Gastroesophageal sphincter (tissue), 4 donors: ENCODE measurements at places on chromosomes 3 and 15.

DNA sequence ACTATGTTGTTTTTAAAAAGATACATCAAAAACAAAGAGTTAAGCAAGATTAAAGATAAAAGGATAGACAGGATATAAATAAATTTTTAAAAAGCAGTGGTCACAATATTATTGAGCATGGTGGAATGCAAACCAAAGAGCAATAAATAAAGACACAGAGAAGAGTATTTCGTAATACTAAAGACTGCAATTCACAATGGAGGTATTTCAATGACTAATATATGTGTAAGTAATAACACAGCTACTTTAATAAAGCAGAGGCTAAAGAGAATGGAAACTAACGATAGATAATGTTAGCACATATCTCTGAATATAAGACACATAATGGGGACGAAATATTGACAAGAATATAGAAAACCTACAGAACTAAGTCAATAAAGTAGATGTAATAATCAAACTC is 219.6 kb downstream of the WDR72 start:
- no peaks in the 10 kb centered on the region for H3K27me3 ChIP-seq
- H3K27ac ChIP-seq = no peak overlapping the region
- no peaks in the 10 kb centered on the region for H3K36me3 ChIP-seq
- no peak overlapping the region for H3K4me3 ChIP-seq

- ATAC-seq = no peak
- H3K27me3 ChIP-seq = no peaks in the 10 kb centered on the region
- H3K4me3 ChIP-seq = no peak overlapping the region
- H3K27ac ChIP-seq = no peak overlapping the region
- no peaks in the 10 kb centered on the region for H3K4me1 ChIP-seq
- H3K36me3 ChIP-seq = no peaks in the 10 kb centered on the region
Measured at GRCh38 chr3:5606884-5607472, 419.5 kb downstream of the EDEM1 start.

DNA sequence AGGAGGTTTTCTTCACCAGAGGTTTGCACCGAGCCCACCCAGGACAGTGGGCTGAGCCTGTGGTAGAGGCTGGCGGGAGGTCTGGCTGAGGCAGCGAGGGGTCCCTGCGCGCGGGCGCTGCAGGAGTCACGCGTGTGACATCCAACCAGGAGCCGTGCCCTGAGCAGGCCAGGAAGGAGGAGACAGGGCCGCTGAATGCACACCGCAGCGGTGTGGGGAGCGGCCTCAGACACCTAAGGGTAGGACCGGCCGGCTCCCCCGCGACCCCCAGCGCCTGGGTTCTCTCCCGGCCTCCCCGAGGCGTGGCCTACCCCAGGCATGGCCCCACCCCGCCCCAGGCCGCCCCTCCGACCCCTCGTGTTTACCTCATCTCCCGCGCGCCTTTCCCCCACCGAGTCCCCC is 412 bp downstream of the SLC41A3 start:
- peak overlapping the region; percentile 44 for H3K27ac ChIP-seq
- ATAC-seq = peak; percentile 66
- peaks cover 4% of the 10 kb centered on the region for H3K4me1 ChIP-seq
- no peaks in the 10 kb centered on the region for H3K36me3 ChIP-seq
- no peaks in the 10 kb centered on the region for H3K27me3 ChIP-seq
- H3K4me3 ChIP-seq = peak overlapping the region; percentile 95

- no peak overlapping the region for H3K4me3 ChIP-seq
- H3K27ac ChIP-seq = no peak overlapping the region
- no peaks in the 10 kb centered on the region for H3K36me3 ChIP-seq
- H3K4me1 ChIP-seq = no peaks in the 10 kb centered on the region
Measured at GRCh38 chr15:58486062-58486461, 54.3 kb downstream of the LIPC start.

DNA sequence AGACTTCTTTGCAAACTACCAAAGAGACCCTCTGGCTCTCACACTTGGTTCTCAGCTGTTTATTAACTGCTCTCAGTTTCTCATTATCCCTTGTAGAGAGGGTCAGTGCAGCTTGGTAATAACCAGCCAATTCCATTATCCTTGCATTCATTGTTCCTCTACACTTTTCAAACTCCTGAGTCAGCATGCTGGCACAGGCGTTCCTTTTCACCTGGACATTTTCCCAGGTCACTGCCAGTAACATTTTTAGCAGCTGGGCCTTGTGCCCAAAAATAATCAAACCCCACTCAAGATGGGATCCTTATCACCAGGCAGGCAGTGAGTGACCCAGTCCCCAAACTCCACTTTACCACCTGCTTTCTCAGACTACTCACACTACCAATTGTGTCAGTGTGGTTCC is 4.8 kb upstream of the SUMF1 start:
- peaks cover 5% of the 10 kb centered on the region for H3K27me3 ChIP-seq
- no peak overlapping the region for H3K4me3 ChIP-seq
- no peaks in the 10 kb centered on the region for H3K36me3 ChIP-seq
- H3K27ac ChIP-seq = no peak overlapping the region

DNA sequence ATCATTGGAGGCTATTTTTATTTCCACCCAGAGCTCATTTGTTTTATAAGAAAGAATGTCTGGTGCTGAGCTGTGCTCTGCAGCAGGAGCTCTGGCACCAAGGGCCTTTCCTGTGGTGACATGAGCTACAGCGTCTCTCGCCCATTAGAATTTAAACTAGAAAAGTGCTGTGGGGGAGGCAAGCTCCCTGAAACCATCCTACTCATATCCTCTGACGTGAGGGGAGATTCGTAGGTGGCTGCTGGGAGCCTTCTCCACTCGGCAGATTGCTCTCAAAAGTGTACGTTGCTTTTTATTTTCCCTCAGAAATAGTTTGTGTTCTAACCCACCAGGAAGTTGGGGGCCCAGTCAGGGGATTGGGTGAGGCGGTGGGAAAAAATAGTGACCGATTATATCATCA is 76.3 kb upstream of the ARHGEF3 start:
- ATAC-seq = no peak
- H3K4me3 ChIP-seq = no peak overlapping the region

GRCh38 chr3:186413615-186414415 is 51.8 kb upstream of the DGKG start:
- H3K27me3 ChIP-seq = no peaks in the 10 kb centered on the region
- peak overlapping the region; percentile 88 for H3K27ac ChIP-seq
- peak overlapping the region; percentile 27 for H3K4me3 ChIP-seq
- H3K4me1 ChIP-seq = peaks cover 18% of the 10 kb centered on the region
- peak; percentile 84 for ATAC-seq
- H3K36me3 ChIP-seq = no peaks in the 10 kb centered on the region

GRCh38 chr3:60673123-60673522 is 578.1 kb downstream of the FHIT start:
- ATAC-seq = no peak
- H3K4me3 ChIP-seq = no peak overlapping the region
- no peaks in the 10 kb centered on the region for H3K4me1 ChIP-seq
- no peaks in the 10 kb centered on the region for H3K27me3 ChIP-seq
- H3K36me3 ChIP-seq = no peaks in the 10 kb centered on the region

- no peaks in the 10 kb centered on the region for H3K4me1 ChIP-seq
- no peaks in the 10 kb centered on the region for H3K36me3 ChIP-seq
- no peak for ATAC-seq
- H3K4me3 ChIP-seq = no peak overlapping the region
Measured at GRCh38 chr15:28725556-28725955, 13.3 kb upstream of the GOLGA8M start.

GRCh38 chr15:29668120-29668602 is 154.1 kb downstream of the TJP1 start:
- H3K36me3 ChIP-seq = no peaks in the 10 kb centered on the region
- ATAC-seq = peak; percentile 70
- no peak overlapping the region for H3K4me3 ChIP-seq
- H3K27me3 ChIP-seq = peaks cover 5% of the 10 kb centered on the region
- H3K27ac ChIP-seq = no peak overlapping the region

GRCh38 chr3:41464401-41464800 is 265.1 kb downstream of the CTNNB1 start:
- no peak overlapping the region for H3K27ac ChIP-seq
- H3K27me3 ChIP-seq = no peaks in the 10 kb centered on the region
- H3K36me3 ChIP-seq = no peaks in the 10 kb centered on the region
- no peak for ATAC-seq
- H3K4me1 ChIP-seq = no peaks in the 10 kb centered on the region

GRCh38 chr15:31452595-31453557 is 126.2 kb downstream of the KLF13 start:
- no peak overlapping the region for H3K4me3 ChIP-seq
- H3K4me1 ChIP-seq = no peaks in the 10 kb centered on the region
- H3K36me3 ChIP-seq = no peaks in the 10 kb centered on the region
- ATAC-seq = no peak

DNA sequence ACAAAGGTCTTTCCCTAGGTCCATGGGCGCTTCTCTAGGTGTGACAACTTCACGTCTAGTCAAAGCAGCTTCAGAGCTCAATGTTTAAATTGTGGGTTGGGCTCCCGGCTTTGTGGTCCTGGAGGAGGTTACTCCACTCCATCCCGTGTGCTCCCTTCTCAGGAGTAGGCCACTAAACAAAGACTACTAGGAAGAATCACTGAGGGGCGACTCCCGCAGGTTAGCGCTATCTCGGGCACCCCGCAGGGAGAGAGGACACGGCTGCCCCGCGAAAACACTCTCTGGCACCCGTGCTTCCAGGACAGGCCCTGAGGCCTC is 500 bp downstream of the PARP6 start:
- no peak for ATAC-seq
- no peaks in the 10 kb centered on the region for H3K4me1 ChIP-seq
- peaks cover 4% of the 10 kb centered on the region for H3K36me3 ChIP-seq
- no peaks in the 10 kb centered on the region for H3K27me3 ChIP-seq
- peak overlapping the region; percentile 75 for H3K4me3 ChIP-seq
- peak overlapping the region; percentile 92 for H3K27ac ChIP-seq

- no peak overlapping the region for H3K4me3 ChIP-seq
- H3K27ac ChIP-seq = no peak overlapping the region
- peaks cover 92% of the 10 kb centered on the region for H3K36me3 ChIP-seq
- ATAC-seq = no peak
- H3K4me1 ChIP-seq = no peaks in the 10 kb centered on the region
Measured at GRCh38 chr3:4664412-4664811, 171.3 kb downstream of the ITPR1 start.

- no peak overlapping the region for H3K27ac ChIP-seq
- no peak for ATAC-seq
- H3K36me3 ChIP-seq = no peaks in the 10 kb centered on the region
- no peaks in the 10 kb centered on the region for H3K4me1 ChIP-seq
- H3K4me3 ChIP-seq = no peak overlapping the region
- peaks cover 49% of the 10 kb centered on the region for H3K27me3 ChIP-seq
Measured at GRCh38 chr15:78425643-78426042, 12.4 kb upstream of the IREB2 start.

- H3K27me3 ChIP-seq = no peaks in the 10 kb centered on the region
- H3K4me3 ChIP-seq = no peak overlapping the region
- no peak for ATAC-seq
Measured at GRCh38 chr15:101413239-101413638, 76.3 kb downstream of the PCSK6 start.
